ENCODE measurements at places on chromosomes 12 and 14. TPM values are rescaled to one million over a fixed set of nuclear protein-coding genes. Genes with fewer than 3 reads are reported as not detected.

The SPX gene
- 0.76 TPM for total RNA-seq

The MYO1H gene
- total RNA-seq = not detected

The RCOR1 gene
- 30.7 TPM for total RNA-seq

The KCNJ8 gene
- 0.17 TPM for total RNA-seq

The ERO1A gene
- total RNA-seq = 118 TPM

The RNASE11 gene
- total RNA-seq = not detected

The KERA gene
- not detected for total RNA-seq

The HOXC6 gene
- total RNA-seq = 3.1 TPM

The RND1 gene
- 2.0 TPM for total RNA-seq

The ZNF385A gene
- total RNA-seq = 34.7 TPM

The NPFF gene
- not detected for total RNA-seq

The IRAK3 gene
- 0.12 TPM for total RNA-seq

The MYF6 gene
- total RNA-seq = not detected

The C3AR1 gene
- total RNA-seq = not detected

The CCDC198 gene
- not detected for total RNA-seq

The REP15 gene
- total RNA-seq = 0.86 TPM

The IFI27L2 gene
- total RNA-seq = 42.9 TPM

The SIX4 gene
- total RNA-seq = 24.5 TPM

The PRH2 gene
- total RNA-seq = not detected

The BCAT1 gene
- 0.74 TPM for total RNA-seq

The FZD10 gene
- not detected for total RNA-seq

The BLTP3B gene
- total RNA-seq = 24.5 TPM

The IL23A gene
- 0.59 TPM for total RNA-seq

The KRT2 gene
- not detected for total RNA-seq

The CLEC12A gene
- not detected for total RNA-seq

The KCNH5 gene
- not detected for total RNA-seq

Data from HCT116 (cell line).